ENCODE measurements at places on chromosomes 4 and X. TPM values are rescaled to one million over a fixed set of nuclear protein-coding genes. Genes with fewer than 3 reads are reported as not detected.
A peak's percentile ranks its signal among the peaks of the same experiment; 100 is the strongest.

GRCh38 chrX:19121898-19122640 lies at the start of gene ADGRG2:
ADGRG2 (minus strand) TSS chrX:19122468; CDS start chrX:19068834, 53,634 bp downstream.
- no peak for DNase-seq

DNA sequence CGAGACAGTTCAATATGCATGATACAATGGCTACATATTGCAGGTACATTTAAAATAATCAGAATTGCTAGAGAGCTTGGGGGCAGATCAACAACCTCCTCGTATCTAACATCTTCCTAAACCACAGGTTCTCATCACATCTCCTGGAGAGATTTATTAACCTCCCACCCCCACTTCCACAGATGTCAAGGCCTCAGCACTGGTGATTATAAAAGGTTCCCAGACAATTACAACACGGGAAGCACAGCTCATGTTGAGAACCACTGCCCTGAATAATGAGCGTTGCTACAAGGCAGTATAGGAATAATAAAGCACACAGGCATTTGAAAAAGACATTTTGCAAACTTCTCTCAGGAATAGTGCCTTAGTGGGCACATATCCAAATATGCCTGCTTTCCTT lies 42.8 kb downstream of the ELOVL6 start:
- no peak for DNase-seq

- DNase-seq: no peak
These were observed 157.8 kb downstream of the ANTXR2 start for GRCh38 chr4:79915246-79915645.

DNA sequence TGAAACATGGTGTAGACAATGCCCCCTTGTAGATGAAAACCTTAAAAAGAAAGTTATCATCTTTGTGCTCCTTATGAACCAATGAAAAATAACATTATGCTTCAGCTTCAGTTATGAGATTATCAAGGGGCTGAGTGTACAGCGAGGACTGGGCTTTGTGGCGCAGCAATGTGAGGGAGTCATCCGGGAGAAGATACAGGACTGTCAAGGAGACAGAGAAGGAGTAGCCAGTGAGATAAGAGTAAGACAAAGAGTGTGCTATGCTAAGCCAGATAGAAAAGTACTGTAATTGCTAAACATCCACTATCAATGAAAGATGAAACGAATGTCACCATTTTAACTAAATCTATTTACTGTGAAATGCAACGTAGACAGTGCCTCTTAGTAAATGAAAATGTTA lies 3.6 kb upstream of the KLHL15 start:
- DNase-seq: no peak

DNA sequence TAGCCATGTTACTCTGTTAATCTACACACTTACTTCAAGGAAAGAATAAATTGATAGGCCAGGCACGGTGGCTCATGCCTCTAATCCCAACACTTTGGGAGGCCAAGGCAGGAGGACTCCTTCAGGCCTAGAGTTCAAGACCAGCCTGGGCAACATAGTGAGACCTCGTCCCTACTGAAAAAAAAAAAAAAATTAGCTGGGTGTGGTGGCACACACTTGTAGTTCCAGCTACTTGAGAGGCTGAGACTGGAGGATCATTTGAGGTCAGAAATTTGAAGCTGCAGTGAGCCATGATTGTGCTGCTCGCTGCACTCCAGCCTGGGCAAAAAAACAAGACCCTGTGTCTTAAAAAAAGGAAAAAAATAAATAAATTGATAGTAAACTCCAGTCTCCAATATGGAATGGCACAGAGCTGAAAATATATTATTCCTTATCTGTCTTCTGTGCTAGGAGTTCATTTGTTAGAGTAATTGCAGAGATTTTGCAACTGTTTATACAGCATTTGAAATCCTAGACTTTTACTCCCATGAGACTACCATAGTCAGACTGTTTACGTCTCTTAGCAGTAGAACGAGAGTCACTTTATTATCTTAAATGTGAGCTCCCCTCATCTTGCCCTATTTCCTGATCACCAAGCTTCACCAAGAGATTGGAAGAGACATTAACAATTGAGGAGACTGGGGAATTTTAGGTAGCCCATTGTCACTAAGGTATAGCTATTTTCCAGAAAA lies 18.8 kb upstream of the TMEM131L start:
- DNase-seq: no peak

- peak; percentile 64 for DNase-seq
These were observed at the start of gene KCTD8 for GRCh38 chr4:44448521-44449461. KCTD8 (minus strand) TSS chr4:44448809.

DNA sequence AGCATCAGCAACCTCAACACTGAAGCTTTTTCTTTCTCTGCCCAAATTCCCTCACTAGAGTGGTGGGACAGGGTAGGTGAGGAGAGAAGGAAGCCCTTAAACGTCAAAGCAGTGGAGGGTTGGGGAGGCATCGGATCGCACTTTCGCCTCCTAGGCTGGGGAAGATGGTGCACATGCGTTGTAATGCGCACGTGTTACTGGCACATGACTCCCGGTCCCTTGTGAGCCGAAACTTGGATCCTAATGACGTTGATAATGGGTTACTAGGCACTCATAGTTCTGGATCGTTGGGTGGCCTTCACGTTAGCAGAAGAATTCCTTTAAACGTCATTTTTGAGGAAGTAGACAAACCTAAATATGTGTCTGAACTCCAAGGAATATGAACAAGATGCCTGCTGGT lies at the start of gene CBLL2:
CBLL2 (plus strand) TSS at position 301 of the 400 bp plus-strand sequence; CDS start at position 380, 79 bp downstream.
- DNase-seq: no peak

DNA sequence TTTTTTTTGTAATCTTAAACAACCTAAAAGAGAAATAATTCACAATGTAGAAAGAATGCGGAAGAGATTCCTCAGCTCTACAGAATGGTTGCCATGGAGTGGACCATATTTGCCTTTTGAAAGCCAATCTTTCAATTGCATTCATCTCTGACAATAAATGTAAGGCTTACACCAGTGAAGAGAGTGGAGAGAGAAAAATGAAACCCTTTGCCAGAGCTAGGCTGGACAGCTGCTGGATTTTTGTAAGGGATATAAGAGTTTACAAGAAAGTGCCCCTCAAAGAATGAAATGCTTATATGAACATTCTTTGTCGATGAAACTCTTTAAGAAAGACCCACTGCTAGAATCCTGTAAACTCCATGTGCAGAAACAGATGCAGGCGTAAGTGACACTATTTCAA lies 66.0 kb upstream of the FAT1 start:
- DNase-seq: no peak

Gene HPGD
- total RNA-seq: 7.3 TPM

Gene CCNI
- total RNA-seq: 164 TPM

Gene ENPP6
- 5.8 TPM for total RNA-seq

Gene LDB2
- total RNA-seq: 1.4 TPM
